ENCODE measurements at places on chromosomes 7 and 10. TPM values are rescaled to one million over a fixed set of nuclear protein-coding genes. Genes with fewer than 3 reads are reported as not detected.

- no peak for DNase-seq
Observed at GRCh38 chr10:68133523-68133922, 24.2 kb downstream of the MYPN start.

- no peak for DNase-seq
Observed at GRCh38 chr7:47047384-47047783, 534.5 kb downstream of the TNS3 start.

DNA sequence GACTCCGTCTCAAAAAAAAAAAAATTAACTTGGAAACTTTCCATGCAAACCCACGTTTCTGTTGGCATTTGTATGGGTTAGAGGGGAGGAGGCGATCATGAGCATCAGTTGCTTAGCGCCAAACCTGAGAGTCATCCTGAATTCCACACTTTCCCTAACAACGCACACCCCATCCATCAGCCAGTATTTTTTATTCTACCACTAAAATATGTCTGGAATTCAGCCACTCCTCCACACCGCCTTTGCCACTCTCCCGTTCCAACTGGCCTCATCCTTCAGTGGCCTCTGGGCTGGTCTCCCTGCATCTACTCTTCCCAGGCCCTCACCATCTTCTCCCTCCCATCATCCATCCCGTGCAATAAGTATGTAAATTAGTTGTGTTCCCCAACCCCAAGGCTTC lies 4.7 kb upstream of the LMBR1 start:
- no peak for DNase-seq

DNA sequence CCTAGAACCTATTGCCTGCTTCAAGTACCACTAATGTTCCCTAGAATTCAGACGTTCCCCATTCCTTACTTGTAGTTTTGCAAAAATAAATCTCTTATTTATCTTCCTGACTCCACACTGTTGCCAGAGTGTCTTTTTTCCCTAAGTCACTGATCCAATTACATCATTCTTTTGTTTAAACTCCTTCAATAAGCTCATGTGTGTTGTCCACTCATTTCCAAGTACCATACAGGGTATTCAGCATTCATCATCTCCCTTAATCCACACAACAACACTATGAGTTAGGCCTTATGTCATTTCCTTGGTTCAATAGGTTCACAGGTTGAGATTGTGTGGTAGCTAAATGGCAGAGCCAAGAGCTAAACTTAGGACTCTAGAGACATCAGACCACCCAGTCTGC lies 119.9 kb upstream of the RHOBTB1 start:
- DNase-seq, result no peak

- no peak for DNase-seq
Observed at GRCh38 chr7:98399462-98399861, 1.4 kb downstream of the BAIAP2L1 start.

DNA sequence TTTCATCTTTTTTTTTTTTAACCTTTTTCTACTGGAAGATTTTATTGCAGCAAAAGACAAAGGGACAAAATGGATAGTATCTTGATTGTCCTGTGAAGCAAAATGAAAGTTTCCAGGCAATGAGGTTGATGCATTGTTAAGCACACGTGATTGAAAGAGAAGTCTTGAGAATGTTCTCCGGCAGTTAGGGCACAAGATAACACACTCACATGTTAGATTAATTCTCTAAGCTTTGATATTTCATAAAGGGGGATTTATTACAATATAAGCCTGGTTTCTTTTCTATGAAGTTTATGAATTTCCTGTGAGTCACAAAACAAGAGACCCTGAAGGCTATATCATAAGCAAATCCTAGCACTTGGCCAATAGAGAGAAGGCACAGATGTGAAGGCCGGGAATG lies 93.4 kb upstream of the ARMC3 start:
- no peak for DNase-seq

The MINDY3 gene
- total RNA-seq, result 22.6 TPM

GRCh38 chr10:103859161-103860086 lies 4.0 kb upstream of the SH3PXD2A start:
- peak; percentile 83 for DNase-seq

DNA sequence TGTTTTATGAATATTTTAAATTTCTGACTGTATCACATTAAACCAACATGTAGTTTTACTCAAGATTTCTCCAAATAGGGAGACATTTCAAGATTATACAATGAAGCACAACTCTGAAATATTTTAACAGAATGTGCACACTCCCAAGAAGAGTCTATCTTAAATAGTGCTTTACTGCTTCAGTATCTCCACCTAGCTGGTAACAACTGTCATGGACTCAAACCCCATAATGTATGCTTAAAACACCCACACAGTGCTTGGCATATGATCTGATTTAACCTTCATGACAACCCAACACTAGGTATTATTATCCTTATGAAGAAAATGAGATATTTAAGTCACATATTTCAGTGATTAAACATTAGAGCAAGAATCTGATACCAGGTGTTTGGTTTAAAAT lies 45.9 kb downstream of the ASZ1 start:
- DNase-seq, result no peak

The KIN gene
- 4.0 TPM for total RNA-seq

- no peak for DNase-seq
Observed at GRCh38 chr7:7732621-7733281, 14.3 kb upstream of the RPA3 start.

- peak; percentile 26 for DNase-seq
Observed at GRCh38 chr7:2757904-2758672, 70.1 kb downstream of the AMZ1 start.

Data from Karpas-422 (cell line).